Central memory CD4-positive, alpha-beta T cell (primary cell): ENCODE measurements at places on chromosomes 12 and 14.
A peak's percentile ranks its signal among the peaks of the same experiment; 100 is the strongest.

- no peak for DNase-seq
These were observed 46.0 kb downstream of the ITPR2 start for GRCh38 chr12:26786865-26787514.

DNA sequence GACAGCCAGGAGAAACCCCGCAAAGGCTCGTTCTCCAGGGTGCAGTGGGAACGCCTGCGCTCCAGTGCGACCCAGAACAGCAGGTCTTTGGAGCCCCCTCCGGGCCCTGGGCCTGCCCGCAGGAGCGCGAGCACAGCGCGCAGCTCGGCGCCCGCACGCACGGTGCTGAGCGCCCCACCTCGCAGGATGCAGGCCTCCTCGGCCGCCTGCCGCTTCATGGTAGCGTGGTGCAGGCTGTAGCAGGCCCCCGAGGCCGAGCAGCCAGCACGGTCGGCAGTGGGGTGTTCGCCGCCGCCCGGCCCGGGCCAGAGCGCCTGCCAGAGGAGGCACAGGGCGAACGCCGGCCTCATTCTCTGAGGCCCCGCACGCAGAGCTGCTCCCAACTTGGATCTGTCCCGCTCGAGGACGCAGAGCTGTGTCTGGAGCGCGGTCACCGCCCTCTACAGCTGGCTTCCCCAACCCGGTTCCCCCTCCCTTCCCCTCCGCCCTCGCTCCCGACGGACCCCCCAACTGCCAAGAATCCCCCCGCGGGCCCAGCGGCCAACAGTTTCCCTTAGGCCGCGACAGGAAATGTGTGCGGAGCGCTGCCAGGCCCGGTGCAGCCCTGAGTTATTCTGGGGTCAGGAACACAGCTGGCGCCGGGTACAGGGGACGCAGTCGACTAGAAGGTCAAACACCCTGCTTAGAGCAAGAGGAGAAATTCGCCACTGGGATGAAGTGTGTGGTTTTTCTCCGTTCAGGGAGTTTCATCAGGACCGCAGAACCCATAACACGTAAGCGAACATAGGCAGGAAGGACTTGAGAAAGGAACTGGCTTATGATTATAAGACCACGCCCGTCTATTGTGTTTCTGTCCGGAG, at the start of gene CLEC14A:
Gene CLEC14A (minus strand): TSS at position 421 of the 860 bp plus-strand sequence. CDS start 71 bp downstream, at position 350.
- DNase-seq = peak; percentile 7

DNA sequence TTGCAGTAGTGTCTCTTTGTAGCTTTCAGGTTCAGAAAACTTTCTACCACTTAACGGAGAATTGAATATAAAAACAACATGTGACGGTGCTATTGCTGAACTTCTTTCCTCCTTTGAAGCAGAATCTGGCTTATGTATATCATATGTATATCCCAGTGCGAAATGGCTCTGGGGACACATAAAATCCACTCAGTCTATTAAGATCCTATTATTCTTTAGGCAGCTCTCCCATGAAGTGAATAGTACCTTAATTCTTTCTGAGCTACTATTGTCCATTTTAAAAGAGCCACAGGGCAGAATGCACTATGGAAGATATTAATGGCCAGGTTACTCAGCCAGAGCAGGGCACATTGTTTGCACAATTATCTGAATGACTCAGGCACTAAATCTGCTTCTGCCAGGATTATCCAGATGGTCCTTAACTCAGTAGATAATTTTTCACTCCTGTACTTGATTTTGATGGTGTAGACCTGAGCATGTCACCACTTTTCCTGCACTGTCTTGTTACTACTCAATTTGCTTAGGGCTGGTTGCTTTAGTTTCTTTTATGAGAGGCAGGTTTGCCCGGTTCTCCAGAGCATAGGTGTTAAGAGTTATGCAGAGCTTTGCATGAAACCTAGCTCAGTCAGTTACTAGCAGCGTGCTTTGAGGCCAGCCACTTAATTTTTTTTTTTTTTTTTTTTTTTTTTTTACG, 5.5 kb downstream of the CNTN1 start:
- no peak for DNase-seq

- DNase-seq = no peak
These were observed 9.2 kb downstream of the MRPL42 start for GRCh38 chr12:93476555-93476954.

GRCh38 chr12:116672842-116673516, 64.9 kb downstream of the SPRING1 start:
- DNase-seq = peak; percentile 3

DNA sequence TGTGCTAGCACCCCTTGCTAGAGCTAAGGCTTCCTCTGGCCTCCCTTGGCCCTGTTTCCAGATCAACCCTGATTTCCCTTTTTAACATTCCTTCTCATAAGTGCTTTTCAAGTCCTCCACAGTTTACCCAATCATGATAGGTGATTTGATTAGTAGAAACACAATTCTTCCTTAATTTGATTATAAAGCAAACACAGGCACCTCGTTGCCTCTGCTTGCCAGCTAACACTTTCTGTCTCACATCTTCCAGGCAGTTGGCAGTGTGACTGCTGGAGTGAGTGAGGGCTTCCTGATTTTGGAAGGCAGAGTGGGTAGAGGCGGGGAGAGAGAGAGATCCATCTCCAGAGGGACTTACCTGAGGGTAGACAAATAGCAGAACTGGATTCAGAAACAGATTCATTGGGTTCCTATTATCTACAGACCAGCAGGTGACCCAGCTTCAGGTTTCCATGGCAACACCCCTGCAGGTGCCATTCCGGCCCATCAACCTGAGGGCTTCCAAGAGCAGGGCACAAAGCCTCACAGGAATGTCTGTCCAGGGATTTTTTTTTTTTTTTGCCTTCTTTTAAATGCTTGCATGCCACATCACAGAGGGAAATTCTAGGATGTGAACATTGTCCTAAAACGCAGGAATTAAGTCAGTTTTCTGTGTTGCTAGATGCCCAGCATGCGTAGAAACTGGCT, 77.7 kb downstream of the PLXNC1 start:
- DNase-seq = no peak

- peak; percentile 33 for DNase-seq
These were observed 1.9 kb downstream of the ETV6 start for GRCh38 chr12:11651381-11651780.

DNA sequence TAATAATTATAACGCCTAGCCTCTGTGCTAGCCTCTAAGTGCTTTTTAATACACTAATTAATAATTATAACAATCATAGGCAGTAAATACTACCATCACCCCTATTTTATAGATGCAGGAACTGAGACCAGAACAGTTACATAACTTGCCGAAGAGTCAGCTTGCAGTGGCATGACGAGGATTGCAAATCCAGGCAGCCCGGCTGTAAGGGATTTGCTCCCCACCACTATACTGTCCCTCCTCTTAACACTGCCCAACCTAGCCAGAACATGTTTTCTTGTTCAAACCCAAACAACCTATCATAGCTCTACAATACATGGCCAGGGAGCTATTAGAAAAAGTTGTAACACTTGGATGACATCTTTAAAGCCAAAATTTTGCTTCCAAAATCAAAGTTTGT, 33.9 kb upstream of the VASH1 start:
- DNase-seq = no peak

GRCh38 chr12:4308334-4308950, 12.6 kb upstream of the TIGAR start:
- DNase-seq = no peak

- DNase-seq = no peak
These were observed 28.7 kb upstream of the P2RX4 start for GRCh38 chr12:121181181-121181580.

DNA sequence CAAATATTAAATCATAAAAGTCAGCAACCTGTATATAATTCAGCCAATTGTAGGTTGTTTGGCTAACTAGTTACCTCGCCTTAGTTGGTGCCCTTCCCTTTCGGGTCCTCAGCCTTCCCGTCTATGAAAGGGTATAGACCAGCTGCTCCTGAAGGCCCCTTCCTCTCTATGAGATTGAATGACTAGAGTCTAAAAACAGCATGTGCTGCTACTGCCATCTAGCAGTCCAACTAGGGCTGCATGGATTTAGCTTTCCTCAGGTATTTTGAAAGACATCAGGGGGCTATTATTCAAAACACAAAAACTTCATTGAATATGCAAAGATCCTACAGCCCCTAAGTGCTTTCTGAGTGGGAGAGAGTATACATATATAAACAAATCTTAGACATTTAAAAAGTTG, 37.0 kb upstream of the TMEM263 start:
- no peak for DNase-seq

DNA sequence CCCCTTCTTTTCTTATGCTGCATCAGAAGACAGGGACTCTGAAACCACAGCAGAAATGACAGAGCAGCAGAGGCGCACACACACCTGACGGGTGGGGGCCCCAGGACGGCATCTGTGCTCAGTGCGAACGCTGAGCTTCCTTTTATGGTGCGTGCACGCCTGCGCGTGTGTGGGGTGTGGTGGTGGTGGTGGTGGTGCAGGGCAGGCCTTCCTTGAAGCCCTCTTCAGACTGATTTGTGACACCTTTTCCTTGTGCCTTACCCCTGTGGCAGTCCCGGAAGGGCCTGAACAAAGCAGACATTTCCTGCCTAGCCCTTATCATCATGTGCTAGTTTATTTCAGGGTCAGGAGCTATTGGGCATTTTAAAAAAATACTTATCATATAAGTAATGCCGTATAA, 75.7 kb downstream of the TSPAN9 start:
- no peak for DNase-seq

DNA sequence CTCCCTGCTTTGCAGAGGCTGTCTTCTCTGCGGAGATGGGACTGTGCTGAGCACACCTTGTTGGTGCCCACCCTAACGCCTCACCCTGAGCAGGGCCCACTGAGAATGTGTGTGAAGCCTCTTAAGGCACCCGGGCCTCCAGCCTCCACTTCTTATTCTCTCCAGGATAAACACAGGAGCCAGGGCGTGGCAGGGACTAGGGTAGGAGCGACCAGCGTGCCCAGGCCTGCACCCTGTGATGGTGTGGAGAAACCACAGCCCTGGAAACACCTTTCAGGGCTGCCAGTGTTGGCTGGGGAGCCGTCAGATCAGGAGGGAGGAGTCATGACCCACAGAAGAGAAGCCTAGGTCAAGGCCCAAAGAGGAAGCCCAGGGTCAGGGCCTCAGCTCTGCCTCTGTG, 41.3 kb downstream of the VDR start:
- DNase-seq = no peak

DNA sequence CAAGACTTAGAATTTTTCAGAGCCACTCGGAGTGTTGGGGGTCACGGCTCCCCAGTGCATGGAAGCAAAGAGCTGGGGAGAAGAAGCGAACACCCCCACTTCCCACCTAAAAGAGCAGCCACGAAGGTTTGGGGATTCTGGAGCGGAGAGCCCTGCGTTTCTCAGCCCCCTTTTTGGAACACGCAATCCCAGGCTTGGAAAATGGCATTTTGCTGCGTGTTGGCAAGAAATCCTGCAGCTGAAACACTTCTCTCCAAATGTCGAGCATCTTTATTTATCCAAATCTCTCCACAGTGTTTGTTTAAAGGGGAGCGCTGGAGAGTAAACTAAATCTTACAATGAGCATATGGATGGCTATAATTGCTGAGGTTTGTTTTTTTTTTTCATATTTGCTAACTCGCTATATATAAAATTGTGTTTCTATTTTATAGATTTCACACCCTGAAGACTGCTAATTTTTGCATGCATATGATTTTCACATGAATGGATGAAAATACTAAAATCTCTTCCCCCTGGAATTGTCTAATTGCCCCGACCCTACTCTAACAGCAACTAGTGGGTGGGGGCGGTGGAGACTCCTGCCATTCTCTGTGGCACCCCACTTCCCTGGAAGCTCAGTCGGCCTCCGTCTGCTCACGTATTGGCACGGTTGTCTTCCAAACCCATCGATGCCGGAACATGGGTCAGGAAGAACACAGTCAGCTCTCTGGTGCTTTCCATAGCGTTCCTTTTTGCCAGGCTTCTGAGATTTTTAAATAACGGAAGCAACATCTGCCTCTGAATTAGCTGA, 120.5 kb downstream of the GCH1 start:
- DNase-seq = no peak

DNA sequence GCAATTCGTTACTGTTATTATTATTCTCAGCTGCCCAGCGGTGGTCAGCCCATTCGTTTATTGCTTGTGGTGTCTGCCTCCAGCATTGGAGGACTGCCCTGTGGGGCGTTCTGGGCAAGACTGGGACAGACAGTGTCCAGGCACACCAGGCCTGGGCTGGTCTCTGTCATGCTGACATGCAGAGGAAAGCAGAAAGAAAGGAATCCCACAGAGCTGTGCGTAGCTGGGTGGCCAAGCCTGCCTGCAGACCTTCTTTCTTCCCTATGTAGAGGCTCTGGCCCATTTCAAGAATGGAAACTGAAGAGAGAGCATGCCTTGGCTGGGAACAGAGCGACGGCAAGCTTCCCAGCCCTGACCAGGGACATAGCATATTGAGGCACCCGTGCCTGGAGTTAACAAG, 525.3 kb upstream of the TBX3 start:
- no peak for DNase-seq

DNA sequence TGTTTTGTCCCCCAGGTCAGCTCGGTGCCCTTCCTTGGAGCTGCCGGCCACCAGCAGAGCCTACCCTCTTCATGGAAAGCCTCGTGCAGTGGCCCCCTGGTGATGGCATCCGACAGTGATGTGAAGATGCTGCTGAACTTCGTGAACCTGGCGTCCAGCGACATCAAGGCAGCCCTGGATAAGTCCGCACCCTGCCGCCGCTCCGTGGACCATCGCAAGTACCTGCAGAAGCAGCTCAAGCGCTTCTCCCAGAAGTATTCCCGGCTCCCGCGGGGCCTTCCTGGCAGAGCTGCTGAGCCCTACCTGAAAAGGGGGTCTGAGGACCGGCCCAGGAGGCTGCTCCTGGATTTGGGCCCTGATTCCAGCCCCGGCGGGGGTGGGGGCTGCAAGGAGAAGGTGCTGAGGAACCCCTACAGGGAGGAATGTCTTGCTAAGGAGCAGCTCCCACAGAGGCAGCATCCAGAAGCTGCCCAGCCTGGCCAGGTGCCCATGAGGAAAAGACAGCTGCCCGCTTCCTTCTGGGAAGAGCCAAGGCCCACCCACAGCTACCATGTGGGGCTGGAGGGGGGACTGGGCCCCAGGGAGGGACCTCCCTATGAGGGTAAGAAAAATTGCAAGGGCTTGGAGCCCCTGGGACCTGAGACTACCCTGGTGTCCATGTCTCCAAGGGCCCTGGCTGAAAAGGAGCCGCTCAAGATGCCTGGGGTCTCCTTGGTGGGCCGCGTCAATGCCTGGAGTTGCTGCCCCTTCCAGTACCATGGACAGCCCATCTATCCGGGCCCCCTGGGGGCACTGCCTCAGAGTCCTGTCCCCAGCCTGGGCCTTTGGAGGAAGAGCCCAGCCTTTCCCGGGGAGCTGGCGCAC, 1.3 kb downstream of the FAM181A start:
- no peak for DNase-seq

DNA sequence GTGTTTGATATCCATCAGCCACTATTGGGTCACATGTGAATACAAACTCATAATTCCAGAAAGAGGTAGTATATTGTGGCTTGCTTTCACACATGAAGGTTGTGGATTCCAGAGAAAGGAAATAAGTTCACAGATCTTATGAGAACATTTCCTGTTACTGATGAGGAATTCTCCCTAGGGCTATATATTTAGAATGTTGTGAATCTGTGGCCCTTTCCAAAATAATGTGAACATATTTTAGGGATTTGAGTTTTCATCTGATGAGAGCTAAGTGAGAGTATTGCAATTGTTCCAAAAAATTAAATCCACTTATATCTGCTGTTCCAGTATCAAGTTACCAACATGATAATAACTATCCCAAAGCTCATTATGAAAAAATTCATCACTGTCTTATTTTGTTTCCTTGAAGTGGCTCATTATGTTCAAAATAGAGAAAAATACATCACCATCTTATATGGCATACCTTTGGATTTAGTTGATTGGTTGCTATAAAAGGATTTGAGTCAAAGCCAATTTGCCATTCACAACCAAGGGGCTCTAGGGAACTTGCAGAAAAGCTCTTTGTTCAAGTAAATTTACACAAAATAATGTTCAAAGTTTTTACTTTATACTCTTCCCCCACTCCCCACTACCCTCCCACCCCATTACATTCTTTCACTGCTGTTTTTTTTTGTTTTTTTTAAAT, 76.3 kb downstream of the MYRFL start:
- no peak for DNase-seq
